Keratinocyte (primary cell): ENCODE measurements at places on chromosomes 5 and 9.

- no peak for DNase-seq
Measured at GRCh38 chr9:18805386-18805785, 227.6 kb downstream of the SAXO1 start.

- no peak for DNase-seq
Measured at GRCh38 chr5:57929271-57929670, 446.7 kb upstream of the ACTBL2 start.

- no peak for DNase-seq
Measured at GRCh38 chr5:61993295-61993927, 312.6 kb upstream of the KIF2A start.

DNA sequence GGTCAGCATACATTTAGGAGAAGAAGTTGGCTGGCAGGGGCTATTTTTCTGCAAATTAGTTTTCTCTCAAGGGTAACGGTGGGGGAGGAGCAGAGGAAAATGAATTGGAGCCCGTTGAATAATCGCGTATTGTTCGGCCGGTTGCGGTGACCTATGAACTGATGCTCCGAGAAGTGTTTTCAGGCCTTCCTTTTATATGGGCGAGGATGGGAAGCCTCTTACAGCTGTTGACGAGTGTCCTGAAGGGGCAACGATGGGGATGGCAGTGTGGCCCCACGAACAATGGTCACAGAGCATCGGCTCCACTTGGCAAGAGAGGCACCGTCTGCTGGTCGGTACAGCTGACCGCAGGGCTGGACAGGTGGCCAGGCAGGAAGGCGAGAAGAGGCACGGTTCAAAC lies 400.7 kb downstream of the ZSWIM6 start:
- DNase-seq = no peak

DNA sequence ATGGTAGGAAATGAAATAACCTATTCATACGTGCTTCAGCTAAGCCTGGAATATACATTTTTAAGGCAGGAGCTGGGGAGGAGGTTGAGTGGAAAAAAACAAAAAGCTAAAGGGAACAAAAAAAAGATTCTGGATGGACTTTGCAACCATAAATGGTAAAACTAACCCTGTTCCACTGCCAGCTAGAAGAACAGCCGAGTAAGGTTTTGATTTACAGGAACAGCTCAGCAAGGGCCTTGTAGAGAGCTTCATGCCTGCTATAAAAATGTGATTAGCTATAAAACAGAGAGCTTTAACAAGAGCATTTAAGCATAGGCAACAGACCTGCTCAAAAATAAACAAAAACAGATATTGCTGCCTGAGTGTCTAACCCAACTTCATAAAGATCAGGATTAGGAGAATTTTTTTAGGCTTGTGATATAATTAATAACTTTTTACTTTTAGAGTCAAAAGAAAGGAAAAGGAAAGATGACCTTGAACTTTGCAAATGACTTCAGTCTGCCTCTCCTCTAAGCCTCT lies 194.8 kb downstream of the FBXL7 start:
- no peak for DNase-seq
